ENCODE measurements at places on chromosomes 6 and 20. TPM values are rescaled to one million over a fixed set of nuclear protein-coding genes. Genes with fewer than 3 reads are reported as not detected.

RBBP8NL gene
- total RNA-seq: 9.4 TPM

MAN1A1 gene
- 82.7 TPM for total RNA-seq

RREB1 gene
- total RNA-seq: 214 TPM

TBC1D32 gene
- 49.6 TPM for total RNA-seq

MYB gene
- total RNA-seq: 64.1 TPM

- no peak for DNase-seq
These were observed 449.6 kb upstream of the POU3F2 start for GRCh38 chr6:98384801-98385200.

GRCh38 chr20:10649797-10650160, 24.0 kb downstream of the JAG1 start:
- peak; percentile 1 for DNase-seq

- no peak for DNase-seq
These were observed 323.4 kb downstream of the SYNE1 start for GRCh38 chr6:152313542-152314482.

- DNase-seq: no peak
These were observed 419.3 kb upstream of the HS3ST5 start for GRCh38 chr6:114762145-114762544.

- DNase-seq: no peak
These were observed 36.1 kb upstream of the NKX2-4 start for GRCh38 chr20:21433329-21433890.

GRCh38 chr6:47248446-47248845, 61.3 kb downstream of the TNFRSF21 start:
- DNase-seq: no peak

DNA sequence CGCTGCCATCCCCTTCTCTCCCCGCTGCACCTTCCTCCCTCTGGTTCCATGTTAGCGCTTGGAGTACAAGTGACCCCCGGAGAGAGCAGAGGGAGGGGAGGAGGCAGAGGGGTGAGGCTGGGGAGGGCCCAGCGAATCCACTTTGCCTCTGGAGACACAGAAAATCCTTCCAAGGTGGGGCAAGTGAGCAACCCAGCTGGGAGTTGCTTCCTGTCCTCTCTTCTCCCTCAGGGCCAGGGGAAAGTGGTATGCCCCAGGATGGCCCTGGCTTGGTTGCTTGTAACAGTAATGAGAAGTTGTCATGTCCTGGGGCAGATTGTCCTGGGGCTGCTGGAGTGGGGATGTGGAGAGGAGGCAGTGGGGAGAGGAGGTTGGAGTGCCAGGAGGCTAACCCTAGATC, 691 bp upstream of the ANGPT4 start:
- DNase-seq: no peak
